SIG-M5 (cell line): ENCODE measurements at places on chromosomes 13 and 19.

DNA sequence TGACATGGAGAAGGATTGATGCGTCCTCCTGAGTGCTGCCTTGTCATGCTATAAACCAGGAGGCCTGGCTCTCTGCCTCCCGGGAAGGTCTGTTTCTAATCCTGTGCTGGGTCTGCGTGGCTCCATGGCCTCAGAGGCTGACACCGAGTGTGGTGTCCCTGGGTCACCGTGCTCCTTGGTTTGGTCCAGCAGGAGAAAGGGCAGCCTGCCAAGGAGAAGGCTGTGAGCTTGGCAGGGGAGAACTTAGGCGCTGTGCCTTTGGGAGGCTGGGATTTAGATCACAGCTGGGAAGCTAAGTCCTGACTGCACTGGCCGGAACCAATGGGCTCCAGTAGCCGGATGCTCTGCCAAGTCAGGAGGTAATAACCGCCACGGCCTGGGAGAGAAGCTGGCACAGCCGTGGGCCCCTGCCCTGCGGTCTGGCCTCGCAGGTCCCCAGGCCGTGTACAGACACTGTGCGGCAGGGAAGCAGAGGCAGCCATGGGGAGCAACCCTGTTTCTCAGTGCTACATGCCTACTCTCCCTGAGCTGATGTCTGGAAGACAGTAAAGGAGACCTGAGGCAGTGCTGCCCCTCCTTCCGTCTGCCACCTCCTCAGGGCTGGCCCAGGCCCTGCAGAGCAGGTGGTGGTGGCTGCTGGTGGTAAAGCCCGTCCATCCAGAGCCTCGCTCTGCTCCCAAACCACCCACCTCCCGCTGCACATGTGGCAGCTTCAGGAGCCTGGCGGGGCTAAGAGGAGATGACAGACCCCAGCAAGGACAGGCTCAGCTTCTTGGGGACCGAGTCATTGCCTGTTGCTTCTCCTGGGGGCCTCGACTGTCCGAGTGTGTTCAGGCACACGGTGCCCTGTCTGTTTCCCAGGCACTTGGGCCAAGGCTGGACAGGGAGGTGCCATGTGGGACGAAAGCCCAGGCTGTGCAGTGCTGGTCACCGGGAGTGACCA, 44.9 kb downstream of the C13orf46 start:
- DNase-seq, result no peak

- no peak for DNase-seq
Observed at GRCh38 chr13:111115965-111116521, 933 bp downstream of the ARHGEF7 start.

DNA sequence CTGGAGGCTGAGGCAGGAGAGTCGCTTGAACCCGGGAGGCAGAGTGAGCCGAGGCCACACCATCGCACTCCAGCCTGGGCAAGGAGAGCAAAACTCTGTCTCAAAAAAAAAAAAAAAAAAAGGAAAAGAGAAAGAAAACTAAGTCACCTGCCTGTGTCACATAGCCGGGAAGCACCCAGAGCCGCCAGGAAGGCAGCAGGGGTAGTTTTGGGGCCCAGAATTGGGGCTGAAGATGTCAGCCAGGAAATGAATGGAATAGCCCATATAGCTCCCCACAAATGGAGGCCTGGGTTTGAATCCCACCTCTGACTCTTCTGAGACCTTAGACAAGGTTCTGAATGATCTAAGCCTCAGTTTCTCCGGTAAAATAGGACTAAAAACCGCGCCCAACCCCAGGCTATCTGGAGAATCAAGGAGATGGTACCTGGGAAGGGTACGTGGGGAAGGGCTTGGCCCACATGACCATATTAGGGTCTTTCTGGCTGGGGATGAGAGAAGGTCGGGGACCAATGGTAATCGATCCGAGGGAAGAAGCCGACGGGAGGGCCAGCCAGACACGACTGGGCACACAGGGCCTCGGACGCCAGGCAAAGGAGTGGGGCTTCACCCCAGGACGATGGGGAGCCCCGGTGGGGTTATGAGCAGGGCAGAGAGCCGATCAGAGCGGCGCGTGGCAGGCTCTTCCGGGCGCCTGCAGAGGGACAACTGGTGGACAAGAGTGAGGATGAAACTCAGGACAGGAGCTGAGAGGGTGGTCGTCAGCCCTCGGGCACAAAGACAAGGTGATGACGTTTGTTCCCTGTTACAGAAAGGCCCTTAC, 14.4 kb downstream of the CCDC124 start:
- no peak for DNase-seq

DNA sequence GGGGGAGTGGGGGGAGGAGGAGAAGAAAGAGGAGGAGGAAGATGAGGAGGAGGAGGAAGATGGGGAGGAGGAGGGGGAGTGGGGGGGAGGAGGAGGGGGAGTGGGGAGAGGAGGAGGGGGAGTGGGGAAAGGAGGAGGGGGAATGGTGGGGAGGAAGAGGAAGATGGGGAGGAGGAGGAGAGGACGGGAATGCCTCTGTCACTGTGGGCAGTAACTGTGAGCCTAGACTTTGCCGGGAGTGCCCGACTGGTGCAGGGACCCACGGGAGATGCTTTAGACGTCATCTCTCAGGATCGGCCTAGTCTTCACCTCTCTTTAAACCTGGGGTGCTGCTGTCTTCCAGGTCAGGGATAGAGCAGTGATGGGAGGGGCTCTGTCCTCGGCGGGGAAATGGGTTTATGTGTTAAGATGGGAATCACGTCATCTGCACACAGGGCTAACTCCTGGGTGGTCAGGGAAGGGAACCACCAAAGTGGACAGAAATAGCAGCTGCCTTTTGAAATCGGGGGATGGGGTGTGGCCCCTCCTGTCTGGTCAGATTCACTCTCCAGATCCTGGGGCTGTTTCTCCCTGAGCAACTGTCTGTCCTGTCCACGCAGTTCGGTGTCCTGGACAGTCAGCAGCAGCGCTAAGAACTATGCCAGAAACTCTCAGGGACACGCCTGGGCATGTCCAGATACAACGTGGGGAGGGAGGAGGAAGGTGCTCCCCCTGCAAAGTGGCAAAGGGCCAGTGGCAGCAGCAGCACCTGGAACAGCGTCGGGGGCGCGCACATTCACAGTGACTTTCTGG, 26.9 kb downstream of the GAS6 start:
- DNase-seq, result no peak

DNA sequence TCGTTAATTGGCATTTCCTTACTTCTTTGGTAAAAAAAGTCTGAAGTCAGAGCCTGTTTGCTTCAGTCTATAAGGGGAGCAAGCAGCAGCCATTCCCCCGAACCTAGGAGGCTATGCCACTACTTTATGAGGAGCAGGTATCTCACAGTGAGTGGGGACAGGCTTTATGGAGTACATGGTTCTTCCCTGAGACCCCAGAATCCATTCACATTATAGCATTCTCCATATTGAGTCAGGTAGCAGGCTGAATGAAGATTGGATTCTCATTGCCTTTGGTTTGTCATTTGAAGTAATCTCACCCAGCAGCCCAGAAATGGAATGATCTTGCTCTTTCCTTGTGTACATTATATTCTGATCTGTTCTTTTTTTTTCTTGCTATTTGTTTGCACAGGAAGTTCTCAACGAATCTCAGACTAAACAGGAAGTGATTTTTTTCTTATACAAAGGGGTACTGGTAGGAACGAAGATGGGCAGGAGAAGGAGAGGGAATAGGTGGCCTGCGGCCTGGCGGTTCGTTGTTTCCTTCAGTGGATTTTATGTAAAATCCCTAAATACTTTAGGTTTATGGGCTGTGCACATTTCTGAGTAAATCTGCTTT, 74.4 kb downstream of the ARHGAP35 start:
- no peak for DNase-seq

GRCh38 chr19:4516939-4517300, 1.4 kb downstream of the PLIN4 start:
- DNase-seq, result no peak

GRCh38 chr13:19071161-19071936, 110.3 kb downstream of the TUBA3C start:
- no peak for DNase-seq

DNA sequence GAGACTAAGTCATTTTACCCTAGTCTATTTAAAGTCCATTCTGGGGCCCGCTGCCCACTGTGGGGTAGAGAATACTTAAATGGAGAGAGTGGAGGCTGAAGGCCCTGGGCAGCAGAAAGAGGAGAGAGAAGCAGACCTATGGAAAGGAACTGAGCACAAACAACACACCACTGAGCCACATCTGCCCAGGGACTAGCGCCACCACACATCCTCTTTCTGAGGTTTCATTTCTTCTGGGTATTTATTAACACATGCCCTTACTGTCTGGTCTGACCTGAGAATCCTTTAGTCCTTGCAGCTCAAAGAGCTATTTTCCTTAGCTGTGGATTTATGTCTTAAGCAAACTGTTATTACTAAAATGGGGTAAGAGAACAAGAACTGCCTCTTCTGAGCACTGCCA, 154.0 kb downstream of the NALCN start:
- no peak for DNase-seq

DNA sequence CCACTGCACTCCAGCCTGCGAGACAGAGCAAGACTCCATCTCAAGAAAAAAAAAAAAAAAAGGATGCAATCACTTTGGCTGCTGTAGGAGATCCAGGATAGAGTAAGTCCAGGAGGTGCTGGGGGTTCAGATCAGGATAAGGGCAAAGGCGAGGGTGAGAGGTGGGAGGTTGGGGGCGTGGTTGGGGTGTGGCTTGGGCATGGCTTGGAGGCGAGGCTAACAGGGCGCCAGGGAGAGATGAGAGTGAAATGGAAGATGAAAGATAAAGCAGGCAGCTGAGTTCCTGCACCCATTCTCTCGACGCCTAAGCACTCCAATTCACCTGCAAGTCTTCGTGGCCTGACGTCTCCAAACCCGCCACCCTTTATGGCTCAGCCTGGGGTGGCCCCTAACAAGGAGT, 25.0 kb upstream of the ZNRF4 start:
- DNase-seq, result no peak

- no peak for DNase-seq
Observed at GRCh38 chr13:91001371-91001770, 346.1 kb upstream of the MIR17HG start.

DNA sequence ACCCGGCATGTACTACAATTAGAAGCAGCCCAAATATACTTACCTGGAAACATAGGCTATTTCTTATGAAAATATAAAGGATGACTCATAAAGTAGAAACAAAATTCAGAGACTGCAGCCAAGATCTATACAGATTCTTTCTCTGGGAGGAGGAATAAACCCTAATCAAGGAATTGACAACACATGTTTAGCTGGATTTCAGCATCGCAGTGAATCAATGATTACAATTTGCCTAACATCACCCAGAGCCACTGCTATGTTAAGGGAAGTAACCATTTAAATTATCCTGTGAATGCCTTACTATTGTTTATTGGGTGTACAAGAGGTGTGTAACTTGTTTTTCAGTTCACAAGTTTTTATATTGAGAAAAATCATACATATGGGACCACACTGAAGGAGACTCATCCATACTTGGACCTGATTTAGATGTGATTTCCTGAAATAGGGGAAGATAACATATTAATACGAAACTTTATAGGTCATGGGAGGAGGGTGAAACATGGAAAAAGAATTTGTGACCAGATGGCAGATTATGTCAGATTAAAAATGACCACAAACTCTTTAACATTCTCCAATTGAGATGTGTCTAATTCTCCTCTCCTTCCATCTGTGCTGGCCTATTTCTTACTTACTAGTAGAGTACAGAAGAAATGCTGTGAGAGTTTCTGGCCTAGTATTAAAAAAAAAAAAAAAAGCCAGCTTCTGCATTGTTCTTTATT, 1168.4 kb downstream of the SLITRK1 start:
- DNase-seq, result no peak

DNA sequence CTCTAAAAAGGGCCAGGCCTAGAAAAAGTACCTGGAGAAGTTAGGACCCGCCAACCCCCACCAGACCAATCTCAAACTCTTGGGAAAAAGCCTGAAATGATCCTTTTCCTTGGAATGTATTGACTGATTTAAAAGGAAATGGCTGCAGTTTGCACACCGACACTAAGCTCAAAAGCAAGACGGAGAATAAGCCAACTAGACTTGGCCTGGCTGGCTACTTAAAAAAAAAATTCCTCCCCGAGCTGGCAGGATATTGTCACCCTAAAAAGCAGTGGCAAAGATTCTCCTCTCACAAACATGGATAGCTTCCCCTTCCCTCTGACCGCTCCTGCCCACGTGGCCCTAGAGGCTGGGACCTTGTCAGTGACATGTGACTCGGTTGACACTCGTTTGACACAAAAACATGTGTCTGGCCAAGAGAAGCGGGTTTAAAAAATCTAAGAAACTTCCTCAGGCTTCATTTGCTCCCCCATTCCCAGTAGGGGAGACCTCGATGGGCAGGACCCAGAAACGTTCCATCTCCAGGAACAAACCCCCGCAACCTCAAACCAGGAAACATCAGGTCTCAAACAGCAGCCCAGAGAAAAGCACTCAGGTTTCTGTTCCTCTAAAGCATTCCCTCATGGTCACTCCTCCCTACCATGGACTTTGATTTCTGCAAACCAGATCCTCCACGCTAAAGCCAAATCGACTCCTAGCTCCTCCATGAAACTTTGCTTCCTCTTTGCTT, 1.3 kb downstream of the RFX1 start:
- no peak for DNase-seq

- no peak for DNase-seq
Observed at GRCh38 chr19:40596608-40597328, 4.4 kb upstream of the LTBP4 start.

GRCh38 chr13:113855931-113856715, 7.8 kb downstream of the GAS6 start:
- no peak for DNase-seq

DNA sequence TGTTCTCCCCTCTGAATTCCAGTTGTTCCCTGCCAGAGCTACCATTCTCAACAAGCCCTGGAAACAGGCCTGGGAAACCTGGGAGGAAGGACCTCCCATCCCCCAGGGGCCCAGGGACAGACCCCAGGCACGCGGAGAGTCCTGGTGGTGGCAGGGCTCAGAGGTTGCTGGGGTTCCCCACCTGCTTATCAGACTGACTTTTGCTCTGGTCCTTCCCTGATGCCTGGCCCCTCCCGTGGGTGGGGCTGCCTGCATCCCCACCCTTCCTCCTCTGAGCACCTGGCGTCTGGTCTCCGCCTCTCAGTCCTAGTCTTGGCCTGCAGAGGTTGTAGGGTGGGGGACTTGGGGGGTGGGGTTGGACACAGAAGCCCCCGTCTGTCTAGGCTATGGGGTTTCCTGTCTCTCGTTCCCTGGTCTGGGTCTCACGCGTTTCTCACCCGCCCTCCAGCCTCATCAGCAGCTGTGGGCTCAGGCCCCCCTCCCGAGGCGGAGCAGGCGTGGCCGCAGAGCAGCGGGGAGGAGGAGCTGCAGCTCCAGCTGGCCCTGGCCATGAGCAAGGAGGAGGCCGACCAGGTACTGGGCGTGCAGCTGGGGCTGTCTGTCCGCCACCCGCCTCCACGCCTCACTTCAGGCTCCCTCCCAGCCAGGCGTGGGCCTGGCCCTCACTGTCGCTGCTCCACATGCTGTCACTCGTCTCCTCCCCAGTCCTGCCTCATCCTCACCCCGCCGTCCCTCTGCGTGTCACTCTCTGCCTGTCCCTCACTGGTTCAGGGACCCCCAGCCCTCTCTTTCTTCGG, 13.6 kb downstream of the EPN1 start:
- no peak for DNase-seq

GRCh38 chr19:38769635-38770211, 3.6 kb downstream of the LGALS7 start:
- no peak for DNase-seq

DNA sequence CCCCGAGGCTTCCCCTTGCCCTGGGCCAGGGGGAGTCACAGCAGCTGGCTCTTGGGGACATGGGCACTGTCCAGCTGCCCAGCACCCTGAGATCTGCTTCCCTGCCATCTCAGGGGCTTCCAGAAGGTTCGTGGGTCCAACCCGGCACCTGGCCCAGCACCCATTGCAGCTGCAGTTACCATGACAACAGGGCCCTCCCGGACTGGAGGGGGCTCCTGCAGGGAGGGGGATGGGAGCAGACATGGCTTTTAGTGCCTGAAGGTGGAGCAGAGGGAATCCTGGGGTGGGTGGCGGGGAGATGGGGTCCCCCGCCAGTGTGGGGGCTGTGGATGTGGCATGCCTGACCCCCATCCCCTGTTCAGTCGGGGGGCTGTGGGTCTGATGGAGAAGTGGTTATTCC, 14.7 kb downstream of the PIN1 start:
- DNase-seq, result no peak
